Activated CD4-positive, alpha-beta T cell treated with anti-CD3 and anti-CD28 coated beads for 36 hours (primary cell): ENCODE measurements at places on chromosomes 4 and X. TPM values are rescaled to one million over a fixed set of nuclear protein-coding genes. Genes with fewer than 3 reads are reported as not detected.
A peak's percentile ranks its signal among the peaks of the same experiment; 100 is the strongest.

Gene PITX2
- total RNA-seq = not detected

DNA sequence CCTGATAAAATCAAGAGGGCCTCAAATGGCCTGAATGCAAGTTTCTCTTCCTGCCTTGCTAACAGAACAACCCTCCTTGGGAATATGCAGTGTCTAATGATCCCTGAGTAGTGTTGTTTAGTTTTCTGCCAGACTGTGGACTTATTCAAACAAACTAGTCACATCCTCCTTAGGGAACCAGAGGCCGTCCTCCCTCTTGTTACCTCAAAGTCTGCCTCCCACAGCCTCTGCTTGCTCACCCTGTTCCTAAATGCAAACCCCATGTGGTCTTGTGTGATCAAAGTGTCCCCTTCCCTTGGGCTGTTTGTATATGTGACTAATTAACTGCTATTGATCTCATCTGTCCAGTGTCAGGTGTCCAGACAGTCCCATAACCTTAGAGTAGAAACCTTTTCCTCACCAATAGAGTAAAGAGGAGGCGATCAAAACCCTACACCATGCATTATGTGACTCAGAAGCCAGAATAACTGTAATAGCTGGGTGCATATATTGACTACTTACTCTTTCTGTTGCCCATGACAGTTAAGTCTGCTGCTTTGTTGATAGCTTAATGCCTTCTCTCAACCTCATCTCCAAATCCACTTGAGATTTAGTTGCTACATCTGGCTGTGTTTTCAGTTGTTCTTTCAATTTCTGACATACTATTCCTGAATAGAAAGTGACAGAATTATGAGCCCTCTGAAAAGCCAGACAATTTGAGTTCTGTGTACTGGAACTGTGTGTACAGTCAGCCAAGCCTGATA lies 473.0 kb upstream of the NWD2 start:
- DNase-seq = no peak
- H3K27me3 ChIP-seq = no peaks in the 10 kb centered on the region
- H3K27ac ChIP-seq = no peak overlapping the region
- H3K4me3 ChIP-seq = no peak overlapping the region

GRCh38 chr4:76957004-76957738 lies 7.6 kb downstream of the SEPTIN11 start:
- no peak overlapping the region for H3K27ac ChIP-seq
- peaks cover 19% of the 10 kb centered on the region for H3K4me1 ChIP-seq
- peaks cover 11% of the 10 kb centered on the region for H3K27me3 ChIP-seq

Gene CFAP99
- 0.05 TPM for total RNA-seq

GRCh38 chrX:72309297-72310071 lies 3.8 kb upstream of the CITED1 start:
- no peaks in the 10 kb centered on the region for H3K36me3 ChIP-seq
- no peak overlapping the region for H3K4me3 ChIP-seq
- H3K4me1 ChIP-seq = peaks cover 24% of the 10 kb centered on the region
- DNase-seq = no peak
- no peak overlapping the region for H3K27ac ChIP-seq

Gene CDKN2AIP
- 19.4 TPM for total RNA-seq

- H3K4me1 ChIP-seq = peaks cover 22% of the 10 kb centered on the region
- no peak overlapping the region for H3K4me3 ChIP-seq
- DNase-seq = no peak
- peaks cover 47% of the 10 kb centered on the region for H3K36me3 ChIP-seq
- H3K27me3 ChIP-seq = no peaks in the 10 kb centered on the region
These were observed 303.7 kb downstream of the CAMK2D start for GRCh38 chr4:113457886-113458285.

- H3K36me3 ChIP-seq = peaks cover 23% of the 10 kb centered on the region
- H3K4me3 ChIP-seq = no peak overlapping the region
- H3K27ac ChIP-seq = peak overlapping the region; percentile 37
- no peaks in the 10 kb centered on the region for H3K27me3 ChIP-seq
These were observed 27.9 kb upstream of the MSMO1 start for GRCh38 chr4:165299399-165300060.

Gene FAM199X
- total RNA-seq = 5.0 TPM

Gene TASL
- 1.7 TPM for total RNA-seq

- peak; percentile 70 for DNase-seq
- no peaks in the 10 kb centered on the region for H3K27me3 ChIP-seq
- peak within 1 kb of the TSS; percentile 71 for H3K4me3 ChIP-seq
These were observed at the start of gene UBL4A for GRCh38 chrX:154486396-154487207. UBL4A (minus strand) TSS chrX:154486615; CDS start chrX:154486584, 31 bp downstream.

Gene LRCH2
- total RNA-seq = not detected

DNA sequence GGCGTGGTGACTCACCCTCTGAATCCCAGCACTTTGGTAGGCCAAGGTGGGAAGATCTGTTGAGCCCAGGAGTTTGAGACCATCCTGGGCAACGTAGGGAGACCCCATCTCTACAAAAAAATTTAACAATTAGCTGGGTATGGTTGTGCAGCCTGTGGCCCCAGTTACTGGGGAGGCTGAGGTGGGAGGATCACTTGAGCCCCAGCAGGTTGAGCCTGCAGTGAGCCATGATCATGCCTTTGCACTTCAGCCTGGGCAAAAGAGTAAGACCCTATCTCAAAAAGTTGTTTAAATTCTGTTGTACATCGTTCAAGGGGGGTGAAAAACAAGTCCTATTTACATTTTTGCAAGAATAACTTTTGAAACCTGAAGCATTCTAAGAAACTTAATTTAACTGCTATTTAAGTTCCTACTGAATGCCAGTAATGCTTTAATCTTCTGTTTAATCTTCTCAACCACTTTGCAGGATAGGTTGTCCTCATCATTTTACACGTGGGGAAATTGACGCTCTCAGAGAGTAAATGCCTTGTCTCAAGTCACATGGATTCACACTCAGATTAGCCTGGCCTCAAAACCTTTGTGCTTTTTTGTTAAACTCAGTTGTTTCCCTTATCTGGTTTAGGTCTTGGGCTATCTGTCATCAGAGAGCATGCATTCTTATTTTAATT lies 7.0 kb downstream of the STAG2 start:
- no peak for DNase-seq
- no peak overlapping the region for H3K27ac ChIP-seq
- H3K36me3 ChIP-seq = peaks cover 11% of the 10 kb centered on the region
- H3K4me3 ChIP-seq = no peak overlapping the region
- H3K27me3 ChIP-seq = no peaks in the 10 kb centered on the region
- H3K4me1 ChIP-seq = peaks cover 61% of the 10 kb centered on the region

- no peak overlapping the region for H3K4me3 ChIP-seq
- no peak for DNase-seq
- H3K27me3 ChIP-seq = peaks cover 2% of the 10 kb centered on the region
- no peaks in the 10 kb centered on the region for H3K4me1 ChIP-seq
- H3K27ac ChIP-seq = no peak overlapping the region
These were observed 225.6 kb upstream of the LCORL start for GRCh38 chr4:18247189-18247588.

- no peak overlapping the region for H3K4me3 ChIP-seq
- no peak overlapping the region for H3K27ac ChIP-seq
- H3K27me3 ChIP-seq = peaks cover 12% of the 10 kb centered on the region
- H3K4me1 ChIP-seq = no peaks in the 10 kb centered on the region
- H3K36me3 ChIP-seq = no peaks in the 10 kb centered on the region
- no peak for DNase-seq
These were observed 146.1 kb downstream of the ATP10D start for GRCh38 chr4:47631161-47631560.

DNA sequence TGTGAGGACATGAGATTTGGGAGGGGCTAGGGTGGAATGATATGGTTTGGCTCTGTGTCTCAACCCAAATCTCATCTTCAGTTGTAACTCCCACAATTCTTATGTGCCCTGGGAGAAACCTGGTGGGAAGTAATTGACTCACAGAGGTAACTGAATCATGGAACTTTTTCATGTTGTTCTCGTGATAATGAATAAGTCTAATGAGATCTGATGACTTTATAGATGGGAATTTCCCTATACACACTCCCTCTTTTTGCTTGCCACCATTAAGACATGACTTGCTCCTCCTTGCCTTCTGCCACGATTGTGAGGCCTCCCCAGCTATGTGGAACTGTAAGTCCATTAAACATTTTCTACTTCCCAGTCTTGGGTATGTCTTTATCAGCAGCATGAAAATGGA lies 253.2 kb upstream of the GK2 start:
- peaks cover 2% of the 10 kb centered on the region for H3K4me1 ChIP-seq
- H3K27me3 ChIP-seq = no peaks in the 10 kb centered on the region
- no peak for DNase-seq
- H3K36me3 ChIP-seq = no peaks in the 10 kb centered on the region
- H3K4me3 ChIP-seq = no peak overlapping the region
- H3K27ac ChIP-seq = no peak overlapping the region

GRCh38 chr4:82611527-82611926 lies 49.7 kb upstream of the TMEM150C start:
- peaks cover 2% of the 10 kb centered on the region for H3K27me3 ChIP-seq
- DNase-seq = no peak
- no peaks in the 10 kb centered on the region for H3K4me1 ChIP-seq
- H3K4me3 ChIP-seq = no peak overlapping the region

DNA sequence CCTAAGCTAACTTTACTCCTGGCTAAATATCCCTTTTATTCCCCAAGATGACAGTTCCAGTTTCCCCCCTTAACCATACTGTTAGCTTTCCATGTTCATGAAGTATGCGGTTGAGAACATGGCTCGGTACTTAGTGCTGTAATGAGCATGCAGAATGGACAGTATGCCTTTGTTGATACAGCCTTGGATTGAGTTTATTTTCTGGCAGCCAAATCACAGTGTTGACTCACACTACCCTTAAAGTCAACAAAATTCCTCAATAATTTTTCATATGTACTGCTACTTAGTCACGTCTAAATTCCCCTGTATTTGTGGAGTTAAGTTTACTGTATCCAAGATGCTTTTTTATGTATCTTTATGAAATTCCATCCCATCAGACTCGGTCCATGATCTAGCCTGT lies 1.4 kb upstream of the VEGFC start:
- H3K27ac ChIP-seq = no peak overlapping the region
- H3K36me3 ChIP-seq = no peaks in the 10 kb centered on the region
- H3K4me3 ChIP-seq = no peak overlapping the region
- no peak for DNase-seq
- H3K27me3 ChIP-seq = peaks cover 37% of the 10 kb centered on the region
- peaks cover 3% of the 10 kb centered on the region for H3K4me1 ChIP-seq

Gene CXorf49
- not detected for total RNA-seq

- H3K36me3 ChIP-seq = no peaks in the 10 kb centered on the region
- no peaks in the 10 kb centered on the region for H3K4me1 ChIP-seq
- DNase-seq = no peak
- no peak overlapping the region for H3K4me3 ChIP-seq
These were observed 687.0 kb downstream of the DMD start for GRCh38 chrX:32524385-32524784.

Gene RAB40AL
- total RNA-seq = not detected

DNA sequence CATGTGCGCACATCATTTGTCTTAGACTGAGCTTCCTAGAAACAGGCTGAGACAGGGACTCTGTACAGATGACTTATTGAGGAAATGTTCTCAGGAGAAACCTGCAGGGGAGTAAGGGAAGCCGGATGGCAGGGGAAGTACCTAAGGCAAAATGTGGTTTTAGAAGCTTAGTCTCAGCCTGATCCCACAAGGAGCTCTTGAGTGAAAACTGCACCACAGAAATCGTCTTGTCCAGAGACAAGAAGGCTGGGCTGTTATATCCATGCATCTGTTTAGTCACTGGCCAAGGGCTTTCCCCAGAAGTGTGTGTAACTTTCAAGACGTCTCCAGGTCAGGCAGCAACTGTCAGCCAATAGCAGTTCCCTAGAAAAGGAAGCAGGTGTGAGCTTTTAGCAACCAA lies 86.0 kb downstream of the FUNDC1 start:
- no peak overlapping the region for H3K4me3 ChIP-seq
- H3K4me1 ChIP-seq = no peaks in the 10 kb centered on the region
- DNase-seq = no peak
- H3K27me3 ChIP-seq = no peaks in the 10 kb centered on the region
- H3K27ac ChIP-seq = no peak overlapping the region

Gene SMR3B
- total RNA-seq = not detected

- H3K4me1 ChIP-seq = peaks cover 9% of the 10 kb centered on the region
- peaks cover 35% of the 10 kb centered on the region for H3K27me3 ChIP-seq
- no peaks in the 10 kb centered on the region for H3K36me3 ChIP-seq
- no peak overlapping the region for H3K27ac ChIP-seq
- DNase-seq = no peak
- peak overlapping the region; percentile 47 for H3K4me3 ChIP-seq
These were observed 15.8 kb upstream of the SLC25A4 start for GRCh38 chr4:185127021-185127925.

DNA sequence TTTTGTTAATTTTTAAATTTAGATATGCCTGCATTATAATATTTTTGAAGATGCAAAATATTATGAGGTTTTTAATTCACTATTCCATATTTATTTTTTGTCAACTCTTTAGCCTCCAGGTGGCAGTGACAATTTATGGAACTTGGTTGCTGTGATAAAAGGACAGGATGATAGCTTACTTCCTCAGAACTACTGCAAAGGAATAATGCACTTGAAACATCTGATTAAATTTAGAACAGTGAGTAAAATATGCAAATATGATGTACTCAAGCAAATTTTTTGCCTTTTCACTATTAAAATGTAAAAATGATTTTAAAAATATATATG lies 45.1 kb downstream of the SPATA4 start:
- H3K4me1 ChIP-seq = no peaks in the 10 kb centered on the region
- H3K4me3 ChIP-seq = no peak overlapping the region
- H3K36me3 ChIP-seq = no peaks in the 10 kb centered on the region
- no peak for DNase-seq
- H3K27me3 ChIP-seq = no peaks in the 10 kb centered on the region

Gene FAM9B
- not detected for total RNA-seq
